ENCODE measurements at places on chromosomes 1 and 21.

DNA sequence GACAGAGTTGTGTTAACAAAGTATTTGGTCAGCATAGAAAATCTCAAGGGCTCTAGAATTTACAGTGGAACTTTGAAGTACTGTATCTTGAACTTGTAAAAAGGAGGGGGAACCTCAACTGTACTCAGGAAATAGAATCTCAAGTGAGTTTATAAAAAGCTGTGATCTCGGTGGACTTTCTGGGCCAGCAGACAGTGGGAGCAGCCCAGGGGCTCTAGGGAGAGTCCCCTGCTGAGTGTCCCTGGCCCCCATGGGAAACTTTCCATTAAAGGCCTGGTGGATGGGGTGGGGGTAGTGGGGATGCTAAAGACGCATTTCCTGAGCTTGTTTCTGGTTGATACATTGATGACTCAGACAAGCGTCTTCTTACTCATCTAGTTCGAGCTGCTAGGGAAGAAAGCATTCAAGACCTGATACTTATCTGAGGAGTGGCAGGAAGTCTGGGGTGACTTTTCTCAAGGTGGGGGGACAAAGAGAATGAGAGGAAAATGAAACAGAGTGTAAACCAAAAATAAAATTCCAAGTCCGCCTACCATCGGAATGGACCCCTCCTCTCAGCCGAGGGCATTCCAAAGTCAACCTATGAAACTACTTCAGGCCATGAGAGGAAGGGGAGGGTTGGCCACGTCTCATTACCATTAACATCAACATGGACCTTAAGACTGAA is 65.5 kb downstream of the NID1 start:
- DNase-seq = peak; percentile 80

DNA sequence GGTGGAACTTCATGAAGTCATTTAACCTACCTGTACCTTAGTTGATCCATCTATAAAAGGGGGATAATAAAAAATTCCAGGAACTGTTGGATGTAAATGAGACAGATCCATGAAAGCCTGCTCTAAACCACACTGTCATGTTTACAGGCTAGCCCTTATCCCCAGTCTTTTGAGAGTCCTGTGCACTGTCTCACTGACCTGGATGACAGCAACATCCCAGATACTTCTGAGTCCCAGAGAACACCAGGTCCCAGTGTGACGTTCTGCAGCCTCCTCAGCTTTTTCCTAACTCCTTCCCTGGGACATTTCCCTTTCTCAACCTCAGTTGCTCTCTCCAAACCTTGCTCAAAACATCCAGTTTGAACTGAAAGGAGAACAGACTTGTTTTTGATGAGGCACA is 165.4 kb upstream of the C8B start:
- no peak for DNase-seq

DNA sequence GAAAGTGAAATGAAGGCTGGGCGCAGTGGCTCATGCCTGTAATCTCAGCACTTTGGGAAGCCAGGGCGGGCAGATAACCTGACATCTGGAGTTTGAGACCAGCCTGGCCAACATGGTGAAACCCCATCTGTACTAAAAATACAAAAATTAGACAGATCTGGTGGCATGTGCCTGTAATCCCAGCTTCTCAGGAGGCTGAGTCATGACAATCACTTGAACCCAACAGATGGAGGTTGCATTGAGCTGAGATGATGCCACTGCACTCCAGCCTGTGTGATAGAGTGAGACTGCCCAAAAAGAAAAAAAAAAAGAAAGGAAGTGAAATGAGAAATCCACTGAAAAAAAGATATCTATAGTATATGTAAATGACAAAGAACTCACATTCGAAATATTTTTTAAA is 439.9 kb downstream of the DISC1 start:
- no peak for DNase-seq

DNA sequence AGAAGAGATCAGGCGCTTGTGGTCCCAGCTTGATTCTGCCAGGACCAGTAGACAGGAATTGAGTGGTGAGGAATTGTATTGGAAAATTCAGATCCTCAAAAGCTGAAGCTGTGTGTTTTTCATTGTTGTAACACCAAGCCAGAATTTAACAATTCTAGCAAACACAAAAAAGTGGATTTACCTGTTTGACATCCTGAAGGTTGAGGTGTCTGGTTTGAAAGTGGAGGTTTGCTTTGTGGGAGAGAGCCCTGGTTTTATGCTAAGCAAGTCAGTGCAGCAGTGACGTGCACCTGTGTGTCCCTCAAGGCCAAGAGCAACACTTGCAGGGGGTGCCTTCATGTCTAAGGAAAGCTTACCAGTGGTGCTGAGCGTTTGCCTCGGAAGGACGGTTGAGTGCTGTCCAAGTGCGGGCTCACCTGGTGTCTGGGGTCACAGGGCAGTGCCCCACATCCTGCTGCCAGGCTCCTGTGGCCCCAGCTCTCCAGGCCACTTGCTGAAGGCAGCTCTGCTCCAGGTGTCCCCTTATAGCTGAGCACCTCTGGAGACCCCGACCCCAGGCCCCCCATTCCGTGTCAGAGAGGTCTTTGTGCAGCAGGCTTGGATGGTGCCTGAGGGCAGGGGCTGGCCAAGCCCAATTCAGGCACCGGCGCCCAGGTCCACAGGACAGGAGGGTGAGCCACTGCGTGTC is 27.7 kb downstream of the PCNT start:
- DNase-seq = no peak

DNA sequence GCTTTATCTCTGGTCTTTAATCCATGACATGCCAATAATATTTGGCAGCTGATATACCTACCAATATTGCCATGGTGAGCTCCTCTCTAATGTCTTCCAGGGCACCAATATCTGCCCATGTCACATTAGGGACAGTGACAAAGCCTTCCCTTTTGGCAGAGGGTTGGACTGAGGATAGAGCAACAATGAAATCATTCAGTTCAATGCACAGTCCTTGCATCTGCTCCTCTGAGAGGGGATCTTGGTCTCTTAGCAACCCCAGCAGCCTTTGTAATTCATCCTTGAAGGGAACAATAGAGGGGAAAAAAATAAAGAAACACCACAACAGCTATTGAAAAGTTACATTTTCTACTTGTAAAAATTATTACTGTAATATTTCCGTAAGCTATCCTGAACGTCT is 42.3 kb downstream of the NVL start:
- DNase-seq = no peak

DNA sequence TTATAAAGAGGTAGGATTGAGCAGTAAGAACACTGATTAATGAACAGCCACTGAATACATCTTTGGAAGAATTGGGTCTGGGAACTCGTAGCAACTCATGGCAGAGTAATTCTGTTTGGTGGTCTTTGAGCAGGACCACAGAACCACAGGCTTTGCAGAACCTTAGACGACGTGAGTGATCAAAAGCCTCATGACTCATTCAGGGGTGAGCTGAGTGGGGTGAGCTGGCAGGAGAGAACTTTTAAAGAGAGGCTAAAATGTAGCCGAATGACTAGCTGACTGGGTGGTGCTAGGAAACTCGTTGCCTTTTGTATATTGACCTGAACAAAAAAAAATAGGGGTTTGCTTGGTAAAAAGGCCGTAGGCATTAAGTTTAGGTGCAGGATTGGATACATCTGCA is 313.8 kb downstream of the TGFB2 start:
- no peak for DNase-seq

All from activated CD8-positive, alpha-beta T cell treated with anti-CD3 and anti-CD28 coated beads for 36 hours (primary cell).